Mesenchymal stem cell (in vitro differentiated cells and primary cell): ENCODE measurements at places on chromosomes 13 and 19.
A peak's percentile ranks its signal among the peaks of the same experiment; 100 is the strongest.

GRCh38 chr19:15197275-15197941 lies 3.4 kb downstream of the NOTCH3 start:
- H3K4me3 ChIP-seq = no peak overlapping the region
- no peaks in the 10 kb centered on the region for H3K36me3 ChIP-seq
- H3K27ac ChIP-seq = no peak overlapping the region

- peaks cover 5% of the 10 kb centered on the region for H3K4me1 ChIP-seq
- H3K27ac ChIP-seq = peak overlapping the region; percentile 55
- H3K27me3 ChIP-seq = no peaks in the 10 kb centered on the region
- H3K4me3 ChIP-seq = peak overlapping the region; percentile 80
- peak; percentile 64 for DNase-seq
Measured at GRCh38 chr13:49690133-49690994, 922 bp downstream of the EBPL start.

GRCh38 chr19:17868669-17869068 lies 3.1 kb upstream of the SLC5A5 start:
- no peak for DNase-seq
- peaks cover 24% of the 10 kb centered on the region for H3K36me3 ChIP-seq
- no peak overlapping the region for H3K4me3 ChIP-seq
- peaks cover 41% of the 10 kb centered on the region for H3K27me3 ChIP-seq

DNA sequence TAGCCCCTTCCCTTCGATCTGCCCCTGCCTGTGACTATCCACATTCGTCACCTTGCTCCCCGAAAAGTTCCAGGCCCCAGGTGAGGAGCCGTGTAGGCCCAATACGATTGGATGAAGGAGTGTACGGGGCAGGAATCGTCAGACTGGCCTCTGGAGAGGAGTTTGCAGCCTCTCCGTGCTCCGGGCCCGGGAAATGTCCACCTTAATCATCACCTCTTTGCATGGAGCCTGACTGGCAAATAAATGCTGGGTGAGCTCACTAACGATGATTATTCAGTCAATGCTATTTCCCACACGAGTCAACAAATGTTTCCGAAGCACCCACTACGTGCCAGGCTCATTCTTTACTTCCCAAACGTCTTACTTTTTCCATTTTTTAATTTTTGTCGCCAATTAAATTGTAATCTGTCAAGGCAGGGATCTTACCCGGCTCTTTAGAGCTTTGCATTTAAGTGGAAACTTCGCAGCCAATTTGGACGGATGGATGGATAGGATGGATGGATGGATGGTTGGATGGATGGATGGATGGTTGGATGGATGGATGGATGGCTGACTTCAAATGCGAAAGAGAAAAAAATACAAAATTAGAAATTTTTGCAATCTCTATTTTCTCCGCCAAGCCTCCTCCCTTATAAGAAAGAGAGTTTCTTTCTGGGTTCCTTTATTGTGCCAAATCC lies 45.8 kb downstream of the TGDS start:
- H3K4me1 ChIP-seq = peaks cover 2% of the 10 kb centered on the region
- DNase-seq = no peak
- no peaks in the 10 kb centered on the region for H3K36me3 ChIP-seq
- H3K4me3 ChIP-seq = peak overlapping the region; percentile 85
- H3K27ac ChIP-seq = peak overlapping the region; percentile 80
- no peaks in the 10 kb centered on the region for H3K27me3 ChIP-seq

- no peak overlapping the region for H3K4me3 ChIP-seq
- H3K36me3 ChIP-seq = peaks cover 45% of the 10 kb centered on the region
- H3K27me3 ChIP-seq = no peaks in the 10 kb centered on the region
- H3K27ac ChIP-seq = no peak overlapping the region
- peaks cover 4% of the 10 kb centered on the region for H3K4me1 ChIP-seq
- DNase-seq = no peak
Measured at GRCh38 chr19:2810141-2811091, 9.3 kb upstream of the ZNF554 start.
